ENCODE measurements at places on chromosomes 7 and 10.
A peak's percentile ranks its signal among the peaks of the same experiment; 100 is the strongest.

DNA sequence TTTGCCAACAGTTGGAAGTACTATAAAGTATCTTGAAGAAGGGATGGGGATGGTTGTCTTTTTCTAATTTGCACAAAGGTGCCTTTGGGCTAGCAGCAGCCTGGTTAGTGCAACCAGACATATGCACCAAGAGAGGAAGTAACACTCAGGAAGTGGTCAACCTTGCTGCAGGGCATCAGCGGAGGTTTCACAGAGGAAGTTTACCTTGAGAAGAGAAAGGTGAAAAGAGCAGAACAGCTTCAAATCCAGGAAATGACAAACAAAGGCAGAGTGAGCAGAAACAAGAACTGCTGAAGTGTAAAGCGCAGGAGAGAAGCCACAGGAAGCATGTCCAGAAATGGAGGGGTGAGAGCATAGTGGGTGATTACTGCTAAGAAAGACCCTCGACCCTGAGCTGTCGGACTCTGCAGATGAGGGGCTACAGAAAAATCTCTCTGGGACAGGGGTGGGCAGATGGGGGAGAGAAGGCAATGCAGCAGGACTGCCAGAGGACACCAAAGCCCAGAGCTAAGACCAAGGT lies 66.9 kb downstream of the STK17A start:
- no peak for DNase-seq

- no peak for DNase-seq
Observed at GRCh38 chr7:98724591-98724990, 107.5 kb downstream of the NPTX2 start.

DNA sequence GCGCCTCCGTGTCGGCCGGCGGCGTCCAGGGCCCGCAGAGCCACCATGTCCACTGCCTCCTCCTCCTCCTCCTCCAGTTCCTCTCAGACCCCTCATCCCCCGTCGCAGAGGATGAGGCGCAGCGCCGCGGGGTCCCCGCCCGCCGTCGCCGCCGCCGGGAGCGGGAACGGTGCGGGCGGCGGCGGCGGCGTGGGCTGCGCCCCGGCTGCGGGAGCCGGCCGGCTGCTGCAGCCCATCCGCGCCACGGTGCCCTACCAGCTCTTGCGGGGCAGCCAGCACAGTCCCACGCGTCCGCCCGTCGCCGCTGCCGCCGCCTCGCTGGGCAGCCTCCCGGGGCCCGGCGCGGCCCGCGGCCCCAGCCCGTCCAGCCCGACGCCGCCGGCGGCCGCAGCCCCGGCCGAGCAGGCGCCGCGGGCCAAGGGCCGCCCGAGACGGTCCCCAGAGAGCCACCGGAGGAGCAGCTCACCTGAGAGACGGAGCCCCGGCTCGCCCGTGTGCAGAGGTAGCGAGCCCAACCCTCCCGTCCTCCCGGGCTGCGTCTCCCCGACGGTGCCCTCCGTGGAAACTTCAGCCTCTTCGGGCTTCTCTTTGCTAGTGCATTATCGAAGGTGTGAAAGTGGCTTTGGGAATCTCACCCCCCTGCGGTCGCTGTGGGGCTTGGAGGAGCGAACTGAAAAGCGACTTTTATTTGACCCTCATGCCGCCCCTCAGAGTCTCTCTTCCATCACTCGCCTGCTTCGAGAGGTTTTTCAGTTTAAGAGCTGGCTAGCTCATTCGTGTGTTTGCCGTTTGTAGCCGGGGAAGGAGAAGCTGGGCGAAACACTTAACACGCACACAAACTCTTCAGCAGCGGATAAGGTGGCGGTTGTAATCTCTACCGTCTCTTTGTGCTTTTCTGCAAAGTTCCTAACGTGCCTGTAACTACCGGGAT lies 975 bp downstream of the GLCCI1 start:
- peak; percentile 36 for DNase-seq

DNA sequence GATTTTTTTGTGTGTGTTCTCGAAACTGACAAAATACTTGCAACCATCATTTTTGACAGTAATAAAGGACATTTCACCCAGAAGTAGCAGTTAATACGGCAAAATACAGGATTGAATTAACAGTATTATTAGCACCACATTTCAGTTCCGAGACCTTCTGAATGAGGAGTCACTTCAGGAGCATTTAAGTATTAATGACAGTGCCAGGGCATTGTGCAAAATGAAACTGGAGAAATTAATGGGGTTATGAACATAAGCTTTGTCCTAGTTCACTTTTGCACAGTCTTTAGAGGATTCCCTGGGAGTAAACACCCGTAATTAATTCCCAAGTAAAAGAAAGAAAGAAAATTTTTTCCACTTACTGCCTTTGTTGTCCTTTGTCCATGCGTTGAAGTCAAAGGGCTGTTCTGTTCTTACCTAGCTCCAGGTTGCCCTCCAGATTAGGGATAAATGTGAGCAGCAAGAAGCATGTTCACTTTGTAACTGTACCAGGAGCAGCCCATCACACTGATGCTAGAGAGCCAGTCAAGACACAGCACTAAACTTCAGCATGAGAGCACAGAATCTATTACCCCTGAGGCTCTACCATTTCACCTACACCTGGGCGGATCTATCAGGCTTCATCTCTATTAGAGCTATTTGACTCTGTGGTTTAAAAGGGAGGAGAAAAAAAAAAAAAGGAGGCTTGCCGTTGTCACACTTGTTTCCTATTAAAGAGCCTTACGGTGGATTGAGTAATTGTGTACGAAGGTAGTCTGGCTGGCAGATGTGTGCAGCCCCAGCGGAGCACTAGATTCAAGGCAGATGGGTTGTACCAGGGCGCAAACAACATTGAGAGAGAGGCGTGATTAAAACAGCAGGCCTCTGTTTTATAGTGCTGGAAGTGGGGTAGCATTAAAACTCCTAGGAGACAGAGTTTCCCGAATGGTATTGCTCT lies 297.8 kb upstream of the SEMA3A start:
- DNase-seq = no peak

DNA sequence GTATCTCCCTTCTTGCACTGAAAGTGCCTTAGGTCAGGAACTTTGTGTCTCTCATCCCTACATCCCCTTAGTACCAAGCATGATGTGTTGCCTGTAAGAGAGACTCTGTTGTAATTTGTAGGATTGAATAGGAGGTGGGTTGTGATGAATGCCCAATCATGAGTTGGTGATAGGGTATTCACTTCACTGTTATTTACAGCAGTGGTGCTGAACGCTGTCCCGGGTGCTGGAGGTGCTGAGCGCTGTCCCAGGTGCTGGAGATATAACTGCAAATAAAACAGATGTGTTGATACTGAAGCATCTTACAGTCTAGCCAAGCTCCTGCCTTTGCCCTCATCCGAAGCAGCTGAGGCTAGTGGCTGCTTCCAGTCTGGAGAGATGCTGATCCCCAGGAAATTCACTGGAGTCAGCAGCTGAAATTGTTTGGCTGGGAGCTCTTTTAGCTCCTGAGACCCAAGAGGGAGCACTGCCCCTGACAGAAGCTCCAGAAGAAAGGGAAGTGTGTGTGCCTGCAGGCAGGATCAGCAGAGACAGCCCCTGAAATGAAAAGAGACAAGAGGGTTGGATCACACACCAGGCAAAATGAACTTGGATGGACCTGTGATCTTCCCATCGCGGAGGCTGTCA lies 183.4 kb downstream of the SORCS3 start:
- no peak for DNase-seq

DNA sequence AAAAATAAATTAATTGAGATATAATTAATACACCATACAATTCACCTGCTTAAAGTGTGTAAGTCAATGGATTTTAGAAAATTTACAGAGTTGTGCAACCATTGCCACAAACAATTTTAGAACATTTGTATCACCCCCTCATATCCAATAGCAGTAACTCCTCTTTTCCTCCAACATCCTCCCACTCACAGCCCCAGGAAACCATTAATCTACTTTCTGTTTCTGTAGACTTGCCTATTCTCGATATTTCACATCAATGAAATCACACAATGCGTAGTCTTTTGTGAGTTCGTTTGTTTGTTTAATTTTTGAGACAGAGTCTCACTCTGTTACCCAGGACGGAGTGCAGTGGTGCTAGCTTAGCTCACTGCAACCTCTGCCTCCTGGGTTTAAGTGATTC lies 13.7 kb upstream of the HERC4 start:
- DNase-seq = no peak

- DNase-seq = no peak
Observed at GRCh38 chr7:3327099-3327498, 26.0 kb downstream of the SDK1 start.

- DNase-seq = no peak
Observed at GRCh38 chr7:33986951-33987947, 81.9 kb downstream of the BMPER start.

DNA sequence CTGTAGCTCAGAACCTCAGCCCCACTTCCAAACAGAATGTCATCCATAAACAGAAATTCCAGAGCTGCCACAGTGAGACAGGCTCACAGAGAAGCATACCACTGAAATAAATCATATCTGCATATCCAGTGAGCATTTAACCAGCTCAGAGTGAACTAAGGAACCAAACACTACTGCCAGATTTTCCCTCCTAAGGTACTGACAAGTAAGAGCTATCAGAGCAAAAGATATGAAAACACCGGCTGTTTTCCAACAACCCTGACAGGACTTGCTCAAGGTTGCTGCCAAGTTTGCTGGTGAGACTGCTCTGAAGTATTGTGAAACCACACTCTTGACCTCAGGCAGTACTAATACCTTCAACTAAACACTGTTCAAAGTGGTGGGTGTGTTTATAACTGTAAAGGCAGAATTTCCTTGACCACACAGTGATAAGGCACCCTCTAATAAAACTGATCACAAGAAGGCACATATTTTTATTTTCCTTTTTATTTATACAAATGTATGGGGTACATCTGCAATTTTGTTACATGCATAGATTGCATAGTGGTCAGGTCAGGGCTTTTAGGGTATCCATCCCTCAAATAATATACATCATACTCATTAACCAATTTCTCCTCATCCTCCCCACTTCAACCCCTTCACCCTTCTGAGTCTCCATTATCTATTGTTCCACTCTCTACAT lies 18.3 kb downstream of the SGMS1 start:
- DNase-seq = no peak

GRCh38 chr7:102050864-102051460 lies 233.5 kb downstream of the CUX1 start:
- DNase-seq = peak; percentile 36

GRCh38 chr7:83541187-83541960 lies 107.6 kb downstream of the SEMA3E start:
- DNase-seq = no peak

GRCh38 chr7:49791088-49791741 lies 17.8 kb downstream of the VWC2 start:
- peak; percentile 34 for DNase-seq

DNA sequence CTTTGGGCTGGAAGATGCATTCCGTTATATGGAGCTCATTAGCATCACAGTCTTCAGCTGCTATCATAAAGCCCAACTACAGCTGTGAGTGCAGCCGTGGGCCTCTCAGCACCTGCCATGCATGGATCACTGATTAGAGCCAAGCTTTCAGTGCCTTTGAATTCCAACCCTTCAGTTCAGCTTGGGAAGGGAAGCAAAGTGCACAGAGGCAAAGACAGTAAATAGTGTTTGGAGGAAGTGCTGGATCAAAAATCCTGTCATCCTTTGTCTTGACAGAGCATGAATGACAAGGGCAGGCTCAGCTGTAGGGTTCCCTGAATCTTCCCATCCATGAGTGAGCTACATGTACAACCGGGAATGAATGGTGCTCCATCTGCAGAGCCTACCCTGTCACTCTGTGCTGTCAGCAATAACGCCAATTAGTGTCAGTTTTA lies 153.7 kb downstream of the DNAJB9 start:
- no peak for DNase-seq

GRCh38 chr7:132933072-132933458 lies 148.8 kb downstream of the CHCHD3 start:
- no peak for DNase-seq

- DNase-seq = no peak
Observed at GRCh38 chr10:104297697-104298660, 29.0 kb downstream of the GSTO2 start.

DNA sequence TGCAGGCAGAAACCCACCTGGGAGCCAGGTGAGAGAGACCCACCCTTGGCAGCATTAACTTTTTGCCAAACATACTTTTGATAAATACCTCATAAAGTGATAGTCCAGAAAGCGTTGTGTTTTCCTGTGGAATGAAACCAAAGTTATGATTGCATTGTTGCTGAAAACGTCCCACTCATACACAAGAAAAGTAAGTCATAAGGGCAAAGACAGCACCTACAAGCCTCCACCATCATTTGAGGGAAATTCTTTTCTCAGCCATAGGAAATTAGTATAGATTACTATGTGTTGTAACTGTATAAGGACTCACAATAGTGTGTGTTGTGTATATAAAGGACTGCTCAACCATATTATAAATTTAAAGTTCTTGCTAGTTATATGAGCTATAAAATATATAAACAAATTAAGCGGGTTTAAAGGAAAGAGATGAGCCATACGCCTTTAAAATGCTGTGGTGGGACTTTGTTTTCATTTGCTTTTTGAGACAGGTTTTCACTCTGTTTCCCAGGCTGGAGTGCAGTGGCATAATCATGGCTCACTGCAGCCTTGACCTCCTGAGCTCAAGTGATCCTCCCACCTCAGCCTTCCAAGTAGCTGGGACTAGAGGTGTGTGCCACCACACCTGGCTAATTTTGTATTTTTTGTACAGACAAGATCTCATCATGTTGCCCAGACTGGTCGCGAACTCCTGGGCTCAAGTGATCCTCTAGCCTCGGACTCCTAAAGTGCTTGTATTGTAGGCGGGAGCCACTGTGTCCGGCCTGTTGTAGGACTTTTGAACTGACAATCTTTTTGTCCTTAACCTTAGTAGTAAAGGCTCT lies 160.8 kb downstream of the PKD1L1 start:
- DNase-seq = no peak

DNA sequence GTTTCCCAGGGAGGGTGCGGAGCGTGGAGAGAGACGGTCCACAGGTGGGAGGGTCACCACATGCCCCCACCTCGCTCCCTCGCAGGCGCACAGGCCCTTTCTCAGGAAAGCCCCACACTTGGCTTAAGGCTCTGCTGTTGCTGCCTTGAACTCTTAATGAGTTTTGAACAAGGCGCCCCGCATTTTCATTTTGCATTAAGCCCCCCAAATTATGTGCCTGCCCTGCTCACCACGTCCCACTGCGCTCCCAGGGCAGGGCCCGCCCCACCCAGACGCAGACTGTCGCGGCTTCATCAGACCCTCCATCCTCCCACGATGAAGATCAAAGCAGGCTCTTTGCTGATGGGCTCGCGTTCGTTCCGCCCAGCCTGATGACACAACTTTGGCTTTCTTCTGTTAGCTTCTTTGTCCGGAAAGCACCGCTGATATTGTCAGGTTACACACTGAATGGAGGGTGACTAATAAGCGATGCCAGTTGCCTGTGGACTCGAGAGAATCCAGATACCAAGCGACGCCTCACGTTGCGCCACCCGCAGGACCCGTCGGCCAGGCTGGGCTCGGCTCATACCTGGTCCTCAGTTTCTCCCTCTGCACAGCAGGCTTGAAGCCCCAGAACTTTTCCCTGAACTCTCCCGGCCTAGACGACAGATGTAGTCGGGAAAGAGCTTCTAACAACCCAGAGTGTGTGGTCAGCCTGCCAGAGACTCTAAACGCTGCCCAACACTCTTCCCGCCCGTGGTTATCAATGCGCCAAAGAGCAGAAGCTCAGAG lies 9.5 kb downstream of the CALML3 start:
- DNase-seq = no peak

All from dorsolateral prefrontal cortex (tissue), 122 donors.